NCI-H510A (cell line): ENCODE measurements at places on chromosomes 7 and 10.

DNA sequence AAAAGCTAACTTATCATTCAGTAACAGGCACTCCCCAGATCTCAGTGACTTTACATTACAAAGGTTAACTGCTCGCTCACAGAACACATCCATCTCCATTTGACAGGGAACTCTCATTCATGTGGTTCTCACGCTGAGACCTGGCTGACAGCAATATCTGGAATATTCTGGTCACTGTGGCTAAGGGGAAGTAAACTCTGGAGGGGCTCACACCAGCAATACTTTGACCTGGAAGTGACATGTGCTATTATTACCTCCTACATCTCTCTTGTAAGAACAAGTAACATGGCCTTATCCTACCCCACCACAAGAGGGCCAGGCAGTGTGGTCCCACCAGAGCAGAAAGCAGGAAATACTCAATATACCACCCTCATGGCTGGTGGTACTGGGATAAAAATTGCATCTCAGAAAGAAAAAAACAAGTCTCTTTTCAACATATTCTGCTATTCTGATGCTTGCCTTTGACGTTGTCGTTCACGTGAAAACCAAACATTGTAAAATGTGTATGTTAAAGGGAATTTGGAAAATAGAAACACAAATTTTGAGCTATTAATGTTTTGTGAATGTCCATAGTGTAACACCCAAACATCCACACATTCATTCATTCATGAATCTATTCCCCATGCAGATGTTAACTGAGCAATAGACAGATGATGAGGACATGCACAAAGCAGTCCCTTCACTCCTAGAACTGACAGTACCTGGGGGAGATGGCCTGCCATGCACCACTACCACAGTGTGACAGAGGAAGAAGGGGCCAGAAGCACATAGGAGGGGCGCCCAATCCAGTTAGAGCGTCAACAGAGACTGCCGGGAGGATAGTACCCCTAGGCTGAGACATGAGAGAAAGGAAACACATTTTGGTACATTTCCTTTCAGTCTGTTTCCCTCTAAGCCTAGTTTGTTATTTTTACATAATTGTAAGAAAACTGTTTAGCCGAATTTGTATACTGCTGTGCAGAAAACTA, 166.0 kb upstream of the SP4 start:
- DNase-seq = peak; percentile 8

DNA sequence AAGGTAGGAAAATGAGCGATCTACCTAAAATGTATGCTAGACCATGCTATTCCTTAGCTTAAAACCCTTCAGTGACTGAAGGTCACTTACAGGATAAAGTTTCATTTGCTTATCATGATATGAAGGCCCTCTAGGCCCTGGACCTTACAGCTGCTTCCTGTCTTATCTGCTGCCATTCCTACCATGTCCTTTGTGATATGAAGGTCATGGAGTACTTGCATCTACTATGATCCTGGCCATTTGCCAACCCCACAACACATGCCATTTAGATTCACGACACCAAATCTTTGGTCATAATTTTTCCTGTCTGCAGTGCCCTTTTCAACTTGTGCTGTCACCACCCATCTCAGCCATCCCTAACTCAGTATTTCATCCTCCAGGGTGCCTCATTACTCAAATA, 181.8 kb upstream of the MDFIC start:
- no peak for DNase-seq

- DNase-seq = no peak
Measured at GRCh38 chr7:44756904-44757303, 8.3 kb downstream of the ZMIZ2 start.

GRCh38 chr7:2071133-2071832, 161.5 kb downstream of the MAD1L1 start:
- DNase-seq = no peak

DNA sequence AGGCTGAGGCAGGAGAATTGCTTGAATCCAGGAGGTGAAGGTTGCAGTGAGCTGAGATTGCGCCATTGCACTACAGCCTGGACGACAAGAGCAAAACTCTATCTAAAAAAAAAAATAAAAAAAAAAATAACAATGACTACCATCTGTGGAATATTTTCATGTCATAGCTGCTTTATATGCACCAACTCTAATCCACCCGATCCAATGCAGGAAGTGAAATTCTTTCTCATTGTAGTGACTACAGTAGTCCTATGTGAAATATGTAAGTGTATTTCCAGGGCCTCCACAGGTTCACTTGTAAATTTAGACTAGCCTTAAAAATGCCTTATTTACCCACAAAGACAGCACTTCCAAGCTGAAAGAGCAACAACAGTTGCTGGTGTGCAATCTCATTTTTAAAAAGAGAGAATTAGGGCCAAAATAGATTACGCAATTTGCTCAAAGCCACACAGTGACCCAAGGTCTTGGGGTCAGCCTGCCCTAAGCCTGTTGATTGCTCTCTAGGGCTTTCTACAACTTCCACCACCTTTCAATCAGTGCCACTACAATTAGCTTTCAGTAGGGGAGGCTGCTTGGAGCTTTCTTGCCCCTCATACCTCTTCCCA, 25.8 kb upstream of the EGFR start:
- no peak for DNase-seq

- no peak for DNase-seq
Measured at GRCh38 chr7:85178531-85179298, 8.1 kb downstream of the SEMA3D start.

- no peak for DNase-seq
Measured at GRCh38 chr10:99682752-99683151, 23.4 kb downstream of the ENTPD7 start.

DNA sequence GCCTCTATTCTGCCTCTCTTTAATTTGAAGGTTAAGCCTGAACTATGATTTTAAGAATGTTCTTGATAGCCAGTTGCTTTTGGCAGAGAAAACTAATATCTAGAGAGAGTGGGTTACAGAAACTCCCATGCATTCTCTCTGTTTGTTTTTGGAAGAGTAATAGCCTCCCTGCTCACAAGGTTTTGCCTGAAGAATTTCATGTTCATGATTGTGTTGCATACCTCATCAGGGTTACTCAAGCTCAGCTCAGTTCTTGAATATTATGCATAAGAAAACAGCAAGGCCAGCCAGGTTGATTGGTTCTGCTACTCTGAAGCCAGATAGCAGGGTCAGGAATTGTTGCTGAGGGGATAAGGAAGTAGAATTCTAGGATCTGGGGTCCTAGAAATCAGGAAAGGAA, 137.4 kb downstream of the MDFIC start:
- no peak for DNase-seq

GRCh38 chr7:78427209-78427608, 628.6 kb downstream of the PHTF2 start:
- no peak for DNase-seq

DNA sequence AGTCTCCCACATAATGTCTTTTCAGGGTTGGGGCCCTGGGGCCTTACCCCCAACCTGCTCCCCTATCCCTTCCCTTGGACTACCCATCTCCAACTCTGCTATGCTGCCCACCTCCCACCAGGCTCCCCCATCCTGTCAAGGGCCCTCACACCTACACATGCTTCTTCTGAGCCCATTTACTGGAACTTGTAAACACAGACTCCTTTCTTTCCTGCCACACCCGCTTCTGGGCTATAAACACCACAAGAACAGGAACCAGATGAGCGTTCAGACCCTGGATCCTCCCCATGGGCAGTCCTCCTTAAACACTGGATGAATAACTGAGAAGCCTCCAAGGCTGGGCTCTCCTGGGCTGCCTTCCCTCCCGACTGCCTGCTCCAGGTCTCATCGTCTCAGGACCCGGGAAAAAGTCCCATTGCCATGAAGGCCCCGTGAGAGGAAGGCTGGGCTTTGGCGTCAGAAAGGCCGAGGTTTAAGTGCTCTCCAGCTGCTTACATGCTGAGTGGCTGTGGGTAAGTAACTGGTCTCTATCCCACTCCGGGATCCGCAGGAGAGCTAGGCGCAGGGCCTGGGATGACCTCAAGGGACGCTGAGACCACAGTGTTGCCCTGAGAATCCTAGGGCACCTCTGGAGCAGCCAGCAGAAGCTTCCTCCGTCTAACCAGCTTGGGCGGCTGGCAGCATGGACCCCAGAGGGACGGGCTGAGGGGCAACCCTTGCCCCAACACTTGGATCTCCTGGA, 15.6 kb upstream of the CRHR2 start:
- no peak for DNase-seq

- no peak for DNase-seq
Measured at GRCh38 chr10:125231116-125231812, 70.9 kb upstream of the CTBP2 start.

DNA sequence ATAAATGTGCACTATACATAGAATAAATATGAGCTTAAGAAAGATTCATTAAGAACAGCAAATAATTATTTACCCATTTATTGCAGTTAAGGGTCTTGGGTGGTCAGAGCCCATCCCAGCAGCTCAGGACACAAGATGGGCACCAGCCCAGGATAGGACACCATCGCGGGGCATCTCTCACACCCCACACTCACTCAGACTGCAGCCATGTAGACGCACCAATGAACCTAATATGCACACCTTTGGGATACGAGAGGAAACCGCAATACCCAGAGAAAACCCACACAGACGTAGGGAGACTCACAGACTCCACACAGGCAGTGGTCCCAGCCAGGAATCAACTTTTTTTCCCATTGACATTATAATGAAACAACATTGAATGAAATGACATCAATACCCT, 36.0 kb downstream of the CARD11 start:
- DNase-seq = no peak

DNA sequence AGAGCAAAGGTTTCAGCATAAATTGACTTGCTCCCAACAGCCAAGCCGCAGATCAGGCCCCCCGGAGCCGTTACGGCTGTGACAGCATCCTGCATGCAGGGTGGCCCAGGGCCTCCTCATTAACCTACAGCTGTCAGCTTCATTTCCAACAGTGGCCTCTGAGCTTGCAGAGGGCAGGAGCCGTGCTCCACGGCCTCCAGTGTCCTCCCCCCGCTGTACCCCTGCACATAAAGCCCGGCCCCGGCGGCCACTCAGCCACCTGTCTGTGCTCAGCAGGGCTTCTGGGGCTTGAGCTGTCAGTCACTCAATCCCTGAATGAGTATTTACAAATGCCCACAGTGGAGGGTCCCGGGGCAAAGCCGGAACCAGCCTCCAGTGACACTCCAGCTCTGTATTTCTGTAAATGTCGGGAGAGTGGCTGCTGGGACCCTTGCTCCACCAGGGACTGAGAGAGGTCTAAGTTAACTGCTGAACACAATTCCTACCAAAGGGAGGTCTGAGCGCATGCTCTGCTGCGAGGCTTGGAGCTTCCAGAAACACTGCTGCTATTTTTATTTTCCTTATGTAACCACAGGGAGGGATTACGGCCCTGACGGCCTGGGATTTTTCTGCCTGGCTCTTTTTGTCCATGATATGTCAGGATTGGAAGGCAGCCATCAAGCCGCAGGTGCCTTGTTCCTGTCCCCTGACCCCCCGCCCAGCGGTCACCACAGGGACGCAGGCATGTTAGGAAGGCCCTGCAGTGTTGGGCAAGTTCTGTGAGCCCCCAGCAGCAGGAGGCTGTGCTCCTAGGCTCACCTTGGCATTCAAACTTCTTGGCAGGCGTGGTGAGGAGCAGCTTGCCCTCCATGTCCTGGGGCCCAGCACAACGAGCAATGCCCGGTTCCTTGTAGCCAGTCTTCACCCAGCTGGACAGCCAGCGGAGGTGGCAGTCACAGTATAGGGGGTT, 165.0 kb downstream of the SLIT1 start:
- DNase-seq = peak; percentile 77

GRCh38 chr7:139774376-139774775, 3.4 kb downstream of the HIPK2 start:
- no peak for DNase-seq

DNA sequence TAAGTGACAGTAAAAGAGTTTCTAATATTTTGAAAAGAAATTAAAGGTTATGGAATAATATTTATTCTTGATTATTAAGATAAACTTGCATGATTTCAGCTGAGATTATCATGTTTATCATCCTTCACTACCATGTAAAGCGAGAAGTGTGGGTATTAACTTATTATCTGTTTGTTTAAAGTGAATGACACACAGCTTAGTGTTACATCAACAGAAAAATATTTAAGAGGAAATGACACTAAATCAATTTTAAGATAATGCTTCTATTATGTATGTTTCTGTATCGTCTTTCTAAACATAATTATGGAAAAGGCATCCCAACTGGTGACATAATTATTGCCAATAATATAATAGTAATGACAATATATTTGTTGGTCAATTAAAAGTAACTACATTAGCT, 213.1 kb downstream of the PCDH15 start:
- no peak for DNase-seq

DNA sequence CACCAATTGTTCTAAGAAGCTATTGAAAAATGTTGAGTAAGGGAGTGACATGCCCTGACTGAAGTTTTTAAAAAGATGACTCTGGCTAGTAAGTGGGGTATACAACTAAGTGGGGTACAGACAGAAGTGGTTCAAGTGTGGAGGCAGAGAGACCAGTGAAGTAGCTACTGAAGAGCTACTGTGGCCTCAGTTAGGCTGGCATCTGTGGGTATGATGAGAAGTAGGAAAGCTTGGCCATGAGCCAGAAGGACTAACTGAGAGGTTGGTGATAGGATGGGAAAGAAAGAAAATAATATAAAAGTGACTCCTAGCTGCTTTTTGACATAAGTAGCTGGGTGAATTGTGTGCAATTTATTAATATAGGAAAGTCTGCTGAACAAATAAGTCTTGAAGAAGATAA, 176.6 kb downstream of the SEMA3D start:
- no peak for DNase-seq

DNA sequence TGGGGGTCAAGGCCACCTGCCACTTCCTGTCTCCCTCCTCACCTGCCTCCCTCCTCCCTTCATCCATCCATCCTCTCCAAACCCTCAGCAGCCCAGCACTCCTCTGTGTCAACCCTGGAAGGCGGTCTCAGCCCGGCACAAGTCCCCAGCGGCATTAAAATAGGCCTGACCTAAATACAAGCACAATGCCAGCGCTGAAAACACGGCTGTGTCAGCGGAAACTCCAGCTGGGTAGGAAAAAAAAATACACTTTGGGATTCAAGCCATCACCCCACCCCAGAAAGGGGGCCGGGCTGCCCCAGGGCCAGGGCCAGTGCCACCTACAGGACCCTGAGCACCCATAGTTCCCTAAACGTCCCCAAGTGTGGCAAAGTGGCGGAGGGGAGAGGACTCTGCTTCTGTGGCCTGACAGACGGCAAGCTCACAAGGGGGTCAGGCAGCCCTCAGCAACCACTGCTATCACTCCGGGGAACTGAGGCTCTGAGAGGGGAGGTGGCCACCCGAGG, 22.7 kb upstream of the GTF2IRD1 start:
- DNase-seq = no peak

DNA sequence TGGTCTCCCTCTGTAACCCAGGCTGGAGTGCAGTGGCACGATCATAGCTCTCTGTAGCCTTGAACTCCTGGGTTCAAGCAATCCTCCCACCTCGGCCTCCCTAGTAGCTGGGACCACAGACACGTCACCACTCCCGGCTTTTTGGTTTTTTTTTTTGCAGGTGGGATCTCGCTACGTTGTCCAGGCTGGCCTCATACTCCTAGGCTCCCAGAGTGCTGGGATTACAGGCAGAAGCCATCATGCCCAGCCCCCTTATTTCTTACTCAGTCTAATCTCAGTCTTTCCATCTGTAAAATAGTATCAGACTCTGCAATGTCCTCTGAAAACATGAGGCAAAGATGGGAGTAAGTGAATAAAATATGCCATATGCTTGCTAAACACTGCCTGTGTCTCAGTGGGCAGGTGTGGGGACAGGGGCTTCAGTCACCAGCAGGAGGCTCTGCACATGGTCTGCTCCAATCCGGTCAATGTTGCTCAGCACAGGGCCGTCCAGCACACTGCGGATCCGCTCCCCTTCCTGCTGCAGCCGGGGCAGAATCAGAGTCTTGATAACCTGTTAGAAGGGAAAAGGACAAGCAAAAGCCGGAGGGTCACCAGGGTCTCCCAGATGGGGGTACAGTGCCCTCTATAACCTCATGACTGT, 8.2 kb downstream of the AP4M1 start:
- no peak for DNase-seq

- no peak for DNase-seq
Measured at GRCh38 chr10:132036153-132036886, 29.4 kb upstream of the JAKMIP3 start.
